ENCODE measurements at places on chromosomes 2 and 18. TPM values are rescaled to one million over a fixed set of nuclear protein-coding genes. Genes with fewer than 3 reads are reported as not detected.

Gene SLC8A1
- 58.5 TPM for total RNA-seq

- peaks cover 5% of the 10 kb centered on the region for H3K4me1 ChIP-seq
- no peaks in the 10 kb centered on the region for H3K27me3 ChIP-seq
- no peak for DNase-seq
- no peak overlapping the region for H3K27ac ChIP-seq
Observed at GRCh38 chr2:144215701-144216675, 303.9 kb downstream of the ZEB2 start.

GRCh38 chr18:9019135-9019534 is 83.4 kb upstream of the NDUFV2 start:
- H3K4me3 ChIP-seq: no peak overlapping the region
- no peak for DNase-seq
- H3K27ac ChIP-seq: no peak overlapping the region
- H3K27me3 ChIP-seq: no peaks in the 10 kb centered on the region

Gene TMEM17
- total RNA-seq: 1.8 TPM

DNA sequence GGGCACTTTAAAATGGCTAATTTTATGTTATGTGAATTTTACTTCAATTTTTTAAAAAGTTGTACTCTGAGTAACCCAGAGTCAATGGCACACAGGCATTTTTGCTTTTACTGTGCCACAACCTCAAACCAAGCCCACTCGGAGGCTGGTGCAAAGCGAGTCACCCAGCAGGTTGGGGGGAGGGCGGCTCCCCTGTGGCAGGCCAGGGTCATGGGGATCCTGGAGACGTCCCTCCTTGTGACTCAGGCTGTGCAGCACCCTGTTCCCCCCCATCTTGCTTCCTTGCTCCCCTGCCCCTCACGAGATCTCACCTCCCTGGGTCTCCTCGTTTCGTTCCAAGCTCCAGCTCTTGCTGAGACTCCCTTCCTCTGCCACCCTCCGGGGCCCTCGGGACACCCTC is 58.6 kb downstream of the POMC start:
- H3K27ac ChIP-seq: no peak overlapping the region
- no peak overlapping the region for H3K4me3 ChIP-seq
- no peaks in the 10 kb centered on the region for H3K4me1 ChIP-seq
- no peaks in the 10 kb centered on the region for H3K27me3 ChIP-seq
- no peak for DNase-seq
- H3K36me3 ChIP-seq: no peaks in the 10 kb centered on the region

GRCh38 chr18:59870623-59871130 is 29.1 kb upstream of the PMAIP1 start:
- H3K4me3 ChIP-seq: no peak overlapping the region
- H3K27ac ChIP-seq: no peak overlapping the region
- DNase-seq: no peak
- H3K4me1 ChIP-seq: no peaks in the 10 kb centered on the region

DNA sequence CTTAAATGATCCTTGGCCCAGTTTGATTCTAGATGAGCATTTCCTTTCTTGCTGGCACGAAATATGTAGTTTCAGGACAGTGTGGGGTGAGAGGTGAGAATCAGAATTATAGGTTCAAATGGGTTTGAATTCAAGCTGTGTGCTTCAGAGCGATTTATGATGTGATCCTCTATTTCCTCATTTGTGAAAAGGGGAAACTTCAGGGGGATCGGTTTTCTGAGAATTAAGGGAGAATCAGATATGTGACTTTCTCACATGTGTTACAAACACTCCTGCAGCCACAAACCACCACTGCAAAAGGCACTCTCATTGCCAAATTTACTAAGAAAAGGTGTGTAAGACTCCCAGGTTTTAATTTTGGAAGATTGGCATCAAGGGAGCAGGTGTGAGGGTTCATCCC is 24.4 kb downstream of the HK2 start:
- H3K27ac ChIP-seq: no peak overlapping the region
- no peaks in the 10 kb centered on the region for H3K27me3 ChIP-seq
- no peak for DNase-seq
- peaks cover 66% of the 10 kb centered on the region for H3K4me1 ChIP-seq
- no peak overlapping the region for H3K4me3 ChIP-seq

- H3K4me1 ChIP-seq: no peaks in the 10 kb centered on the region
- DNase-seq: no peak
- no peak overlapping the region for H3K4me3 ChIP-seq
- no peaks in the 10 kb centered on the region for H3K27me3 ChIP-seq
Observed at GRCh38 chr18:70554854-70555445, 266.1 kb downstream of the SOCS6 start.

DNA sequence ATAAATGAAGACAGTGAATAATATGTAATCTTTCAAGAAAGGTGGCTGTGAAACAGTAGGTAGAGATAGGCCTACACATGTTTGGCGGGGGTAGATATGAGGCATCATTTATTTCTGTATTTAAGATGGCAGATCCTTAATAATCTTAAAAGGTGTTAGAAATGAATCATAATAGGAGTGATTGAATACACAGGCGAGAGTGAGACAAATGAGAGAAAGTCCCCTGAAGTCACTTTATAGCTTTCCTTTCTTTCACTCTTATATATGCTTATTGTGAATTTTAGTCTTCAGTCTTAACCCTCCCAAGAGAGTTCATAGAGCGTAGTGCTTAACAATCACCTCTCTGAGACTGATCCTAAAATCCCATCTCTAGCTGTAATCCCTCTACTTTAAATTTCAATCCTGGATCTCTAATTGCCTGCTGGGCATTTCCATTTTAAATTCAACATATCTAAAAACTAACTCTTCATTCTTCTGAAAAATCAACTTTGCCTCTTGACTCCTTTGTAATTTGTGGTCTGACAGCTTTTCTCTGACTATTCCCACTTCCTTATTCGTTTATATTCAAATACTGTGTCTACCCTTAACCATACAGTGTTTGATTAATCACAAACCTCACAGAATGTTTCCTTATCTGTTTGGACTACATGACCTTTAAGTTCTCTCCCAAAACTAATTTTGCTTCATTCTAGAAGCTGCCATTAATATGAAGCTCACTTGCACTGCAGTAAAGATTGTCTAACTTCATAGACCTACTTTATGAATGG is 463.7 kb upstream of the FSIP2 start:
- no peaks in the 10 kb centered on the region for H3K4me1 ChIP-seq
- no peaks in the 10 kb centered on the region for H3K36me3 ChIP-seq
- H3K4me3 ChIP-seq: no peak overlapping the region
- H3K27ac ChIP-seq: no peak overlapping the region

GRCh38 chr2:16816016-16816415 is 150.4 kb upstream of the CYRIA start:
- H3K4me3 ChIP-seq: no peak overlapping the region
- no peaks in the 10 kb centered on the region for H3K4me1 ChIP-seq
- DNase-seq: no peak

Gene CDKL4
- 1.7 TPM for total RNA-seq

Gene GPBAR1
- 4.6 TPM for total RNA-seq

DNA sequence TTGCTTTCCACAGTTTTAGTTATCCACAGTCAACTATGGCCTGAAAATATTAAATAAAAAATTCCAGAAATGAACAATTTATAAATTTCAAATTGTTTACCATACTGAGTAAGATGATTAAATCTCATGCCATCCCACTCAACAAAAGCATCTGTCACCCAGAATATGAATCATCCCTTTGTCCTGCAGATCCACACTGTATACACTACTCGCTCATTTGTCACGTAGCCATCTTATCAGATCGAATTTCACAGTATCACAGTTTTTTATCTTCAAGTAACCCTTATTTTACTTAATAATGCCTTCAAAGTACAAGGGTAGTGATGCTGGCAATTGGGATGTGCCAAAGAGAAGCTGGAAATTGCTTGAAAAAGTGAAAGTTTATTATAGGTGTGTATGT is 291.8 kb upstream of the LRATD1 start:
- H3K36me3 ChIP-seq: no peaks in the 10 kb centered on the region
- H3K4me3 ChIP-seq: no peak overlapping the region
- no peaks in the 10 kb centered on the region for H3K27me3 ChIP-seq
- DNase-seq: no peak
- H3K27ac ChIP-seq: no peak overlapping the region

Gene LIPG
- 3.7 TPM for total RNA-seq

- H3K27ac ChIP-seq: no peak overlapping the region
- DNase-seq: no peak
- no peaks in the 10 kb centered on the region for H3K4me1 ChIP-seq
- no peak overlapping the region for H3K4me3 ChIP-seq
- H3K27me3 ChIP-seq: no peaks in the 10 kb centered on the region
Observed at GRCh38 chr18:62128157-62128556, 58.7 kb downstream of the PIGN start.

GRCh38 chr2:191679818-191680600 is 2.1 kb downstream of the NABP1 start:
- H3K4me3 ChIP-seq: peak overlapping the region; percentile 66
- DNase-seq: no peak
- H3K4me1 ChIP-seq: peaks cover 66% of the 10 kb centered on the region
- H3K36me3 ChIP-seq: peaks cover 34% of the 10 kb centered on the region

Gene SCN9A
- 13.6 TPM for total RNA-seq

- no peak overlapping the region for H3K27ac ChIP-seq
- H3K4me1 ChIP-seq: no peaks in the 10 kb centered on the region
- H3K27me3 ChIP-seq: no peaks in the 10 kb centered on the region
- no peak for DNase-seq
- H3K4me3 ChIP-seq: no peak overlapping the region
- no peaks in the 10 kb centered on the region for H3K36me3 ChIP-seq
Observed at GRCh38 chr2:229520691-229521096, 193.7 kb downstream of the DNER start.

DNA sequence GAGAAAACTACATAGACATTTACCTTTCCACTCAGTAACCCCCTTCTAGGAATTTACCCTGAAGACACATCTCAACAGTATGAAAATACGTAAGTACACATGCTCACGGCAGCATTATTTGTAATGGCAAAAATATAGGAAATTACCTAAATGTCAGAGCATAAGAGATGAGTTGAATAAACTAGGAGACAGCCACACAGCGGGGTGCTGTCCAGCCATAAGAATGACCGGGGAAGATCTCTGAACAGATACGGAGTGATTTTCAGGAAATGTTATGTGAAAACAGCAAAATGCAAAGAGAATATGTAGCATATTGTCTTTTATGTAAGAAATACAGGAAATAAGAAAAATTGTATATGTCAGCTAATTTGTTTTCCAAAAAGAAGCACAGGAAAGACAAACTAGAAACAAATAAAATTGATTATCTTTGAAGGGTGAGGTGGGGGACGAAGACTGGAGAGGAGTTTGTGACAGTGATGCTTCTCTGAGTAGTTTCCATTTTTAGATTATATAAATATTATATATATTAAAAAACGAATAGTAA is 195.4 kb downstream of the HAUS1 start:
- H3K36me3 ChIP-seq: no peaks in the 10 kb centered on the region
- no peak for DNase-seq
- no peak overlapping the region for H3K27ac ChIP-seq
- no peaks in the 10 kb centered on the region for H3K27me3 ChIP-seq
- H3K4me3 ChIP-seq: no peak overlapping the region
- H3K4me1 ChIP-seq: no peaks in the 10 kb centered on the region

Gene TXNDC2
- 0.12 TPM for total RNA-seq

DNA sequence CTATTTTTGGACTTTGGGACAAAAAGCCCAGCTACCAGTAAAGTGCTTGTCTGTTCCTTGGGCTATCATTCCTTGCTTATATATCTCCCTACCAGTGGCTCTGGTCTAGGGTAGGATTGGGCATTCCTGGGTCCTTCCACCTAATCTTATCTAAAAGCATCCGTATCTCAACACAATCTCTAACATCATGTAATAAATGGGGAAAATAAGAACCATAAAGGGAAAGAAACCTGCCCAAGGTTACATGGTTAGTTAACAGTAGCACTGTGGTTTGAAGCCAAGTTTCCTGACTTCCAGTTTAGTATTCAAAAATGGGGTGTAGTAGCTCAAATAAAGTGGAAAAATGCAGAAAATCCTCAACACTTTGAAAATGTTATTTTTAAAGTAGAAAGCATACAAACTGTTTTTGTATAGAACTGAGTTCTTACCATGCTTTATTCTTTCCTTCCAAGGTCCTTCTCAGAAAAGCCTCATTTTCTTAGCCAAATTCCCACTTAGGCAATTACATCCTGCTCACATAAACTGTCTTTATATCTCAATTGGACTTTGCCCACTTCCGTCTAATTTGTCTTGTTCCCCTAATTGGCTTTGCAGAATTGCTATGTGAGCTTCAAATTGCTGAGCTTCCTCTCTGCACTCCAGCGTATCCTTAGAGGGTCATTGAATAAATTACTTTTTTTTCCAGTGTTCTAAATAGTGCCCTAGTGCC is 273.1 kb upstream of the UBE2E3 start:
- DNase-seq: no peak
- no peaks in the 10 kb centered on the region for H3K4me1 ChIP-seq
- no peak overlapping the region for H3K4me3 ChIP-seq
- no peaks in the 10 kb centered on the region for H3K27me3 ChIP-seq
- H3K27ac ChIP-seq: no peak overlapping the region

Gene DARS1
- total RNA-seq: 50.0 TPM

Gene RFTN2
- 4.3 TPM for total RNA-seq

DNA sequence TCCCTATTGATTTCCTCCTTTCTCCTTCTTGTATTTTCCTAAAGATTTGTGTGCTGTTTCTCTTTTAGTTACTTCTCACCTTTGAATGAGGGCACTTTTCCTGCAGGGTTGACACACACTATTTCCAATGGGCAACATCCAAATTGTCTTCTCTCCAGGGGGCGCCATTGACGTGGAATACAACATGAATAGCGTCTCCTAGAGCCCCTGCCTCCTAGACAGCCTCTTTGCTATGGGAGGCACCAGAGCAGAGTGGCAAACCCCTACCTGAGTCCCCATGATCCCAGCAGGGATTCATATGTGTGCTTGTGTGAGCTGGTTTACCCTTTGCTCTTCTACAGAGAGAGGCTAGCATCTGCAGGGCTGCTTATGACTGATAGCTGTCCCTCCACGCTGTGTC is 61.3 kb upstream of the ITSN2 start:
- peak; percentile 55 for DNase-seq
- H3K4me1 ChIP-seq: peaks cover 8% of the 10 kb centered on the region
- H3K27ac ChIP-seq: no peak overlapping the region
- no peak overlapping the region for H3K4me3 ChIP-seq
- H3K36me3 ChIP-seq: no peaks in the 10 kb centered on the region

Gene CCL20
- 1.6 TPM for total RNA-seq

GRCh38 chr2:224160917-224161316 is 121.8 kb upstream of the SERPINE2 start:
- H3K4me3 ChIP-seq: no peak overlapping the region
- H3K27ac ChIP-seq: no peak overlapping the region
- H3K27me3 ChIP-seq: no peaks in the 10 kb centered on the region
- H3K4me1 ChIP-seq: no peaks in the 10 kb centered on the region

- no peak overlapping the region for H3K4me3 ChIP-seq
- H3K4me1 ChIP-seq: peaks cover 20% of the 10 kb centered on the region
- no peak for DNase-seq
- no peak overlapping the region for H3K27ac ChIP-seq
- no peaks in the 10 kb centered on the region for H3K27me3 ChIP-seq
Observed at GRCh38 chr18:74493689-74494088, 2.5 kb upstream of the CNDP2 start.

Data from lower lobe of right lung (tissue), 2 donors.